ENCODE measurements at places on chromosomes 1 and 21.
A peak's percentile ranks its signal among the peaks of the same experiment; 100 is the strongest.

DNA sequence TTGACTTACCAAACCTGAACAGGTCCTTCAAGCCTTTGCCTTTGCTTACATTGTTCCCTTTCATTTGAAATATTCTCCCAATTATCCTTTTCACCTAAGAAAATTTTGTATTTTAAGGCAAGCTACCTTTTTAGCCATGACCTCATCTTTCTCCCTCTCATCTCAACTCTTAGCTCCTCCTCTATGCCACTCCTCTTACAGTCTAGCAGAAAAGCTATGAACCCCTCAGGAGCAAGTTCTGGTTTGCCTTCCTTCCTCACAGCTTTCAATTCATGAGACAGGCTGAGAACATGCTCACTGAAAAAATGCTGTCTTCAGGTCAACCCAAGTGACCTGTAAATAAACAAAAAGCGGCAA, 8.3 kb upstream of the MUTYH start:
- DNase-seq = no peak

DNA sequence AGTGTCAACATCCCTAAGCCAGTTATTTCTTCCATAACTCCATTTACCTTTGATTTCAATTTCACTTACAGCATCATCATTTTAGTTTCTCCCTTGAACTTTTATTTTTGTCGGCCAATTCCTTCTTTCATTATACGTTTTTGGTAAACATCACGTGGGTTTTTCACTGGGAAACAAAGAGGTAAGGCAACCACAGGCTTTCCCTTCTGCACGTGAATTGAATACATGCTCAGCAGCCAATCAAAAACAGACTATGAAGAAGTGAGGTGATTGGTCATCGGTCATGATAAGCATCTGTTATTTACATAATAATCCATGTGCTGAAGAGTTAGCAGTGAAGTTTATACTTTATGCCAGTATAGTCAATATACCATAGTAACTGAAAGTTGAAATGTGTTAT, 98.7 kb downstream of the NCAM2 start:
- DNase-seq = peak; percentile 85

DNA sequence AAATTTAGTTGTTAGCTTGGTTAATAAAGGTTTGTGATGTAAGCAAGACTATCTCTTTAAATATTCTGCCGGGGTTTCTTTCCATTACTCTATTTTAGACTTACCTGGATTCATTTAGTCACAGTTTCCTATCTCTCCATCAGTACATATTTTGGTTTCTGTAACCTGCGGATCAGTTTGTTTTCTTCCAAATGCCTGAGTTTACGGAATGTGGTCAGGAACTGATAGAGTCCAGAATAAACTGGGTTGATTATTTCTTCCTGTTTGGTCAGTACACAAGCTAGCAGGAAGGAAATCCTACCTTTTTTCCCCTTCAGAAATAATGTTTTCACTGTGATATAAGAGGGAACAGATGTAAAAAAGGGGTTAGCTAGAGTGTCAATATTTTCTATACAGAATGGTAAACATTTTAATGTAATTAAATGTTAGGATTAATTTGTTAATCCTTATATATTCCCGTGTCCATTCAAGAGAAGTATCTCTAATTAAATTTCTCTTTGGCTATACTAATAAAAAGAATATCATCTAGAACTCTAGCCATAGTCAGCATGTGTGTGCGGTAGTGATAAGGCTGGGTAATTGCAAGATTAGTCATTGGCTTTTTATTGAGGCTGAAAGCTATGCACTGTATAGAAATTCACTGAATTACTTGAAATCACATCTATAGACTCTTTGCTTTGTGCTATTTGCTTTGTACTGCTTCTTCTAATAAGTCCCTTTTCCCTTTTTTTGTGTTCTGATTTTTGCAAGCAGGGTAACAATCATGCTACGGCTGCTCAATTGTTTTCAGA, 144.7 kb upstream of the ADGRL4 start:
- DNase-seq = no peak

DNA sequence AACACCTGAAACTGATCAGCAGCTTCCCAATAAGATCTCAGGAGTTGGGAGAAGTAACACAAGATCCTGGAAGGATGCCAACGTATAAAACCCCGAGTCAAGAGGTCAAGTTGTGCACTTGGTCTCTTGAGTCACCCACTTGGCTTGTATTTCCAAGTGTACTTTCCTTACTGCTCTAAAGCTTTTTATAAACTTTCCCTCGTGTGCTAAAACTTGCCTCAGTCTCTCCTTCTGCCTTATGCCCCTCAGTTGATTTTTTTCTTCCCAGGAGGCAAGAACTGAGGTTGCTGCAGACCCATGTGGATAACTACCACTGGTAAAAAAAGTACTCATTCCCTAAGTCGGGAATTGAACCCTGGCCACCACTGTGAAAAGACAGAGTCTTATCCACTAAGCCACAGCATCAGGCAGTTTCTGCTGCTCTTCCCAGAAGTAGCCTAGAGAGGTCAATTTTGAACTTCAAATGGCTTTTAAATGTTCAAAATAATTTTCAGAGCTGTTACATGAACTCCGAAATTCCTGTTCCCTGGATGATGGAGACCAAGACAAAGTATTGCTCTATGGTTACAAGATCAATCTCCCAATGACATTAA, 28.9 kb downstream of the ITLN2 start:
- no peak for DNase-seq

DNA sequence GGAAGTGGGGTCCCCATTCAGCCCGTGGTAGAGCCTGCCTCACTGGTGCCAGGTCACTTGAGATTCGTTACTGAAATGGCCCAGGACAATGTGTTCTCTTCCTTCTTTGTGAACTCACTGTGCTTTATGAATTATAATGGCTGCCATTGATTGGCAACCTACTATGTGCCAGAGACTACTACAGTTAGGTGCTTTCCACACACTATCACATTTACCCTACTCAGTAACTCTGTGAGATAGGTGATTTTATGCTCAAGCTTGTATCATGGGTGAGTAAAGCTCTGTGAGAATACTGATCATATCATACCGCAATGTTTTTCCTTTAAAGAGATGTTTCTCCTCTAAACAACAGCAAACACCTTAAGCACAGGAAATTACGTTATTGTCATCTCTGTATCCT, 225.9 kb downstream of the SMYD3 start:
- DNase-seq = no peak

GRCh38 chr21:35508139-35508888, 459.2 kb upstream of the RUNX1 start:
- peak; percentile 83 for DNase-seq

DNA sequence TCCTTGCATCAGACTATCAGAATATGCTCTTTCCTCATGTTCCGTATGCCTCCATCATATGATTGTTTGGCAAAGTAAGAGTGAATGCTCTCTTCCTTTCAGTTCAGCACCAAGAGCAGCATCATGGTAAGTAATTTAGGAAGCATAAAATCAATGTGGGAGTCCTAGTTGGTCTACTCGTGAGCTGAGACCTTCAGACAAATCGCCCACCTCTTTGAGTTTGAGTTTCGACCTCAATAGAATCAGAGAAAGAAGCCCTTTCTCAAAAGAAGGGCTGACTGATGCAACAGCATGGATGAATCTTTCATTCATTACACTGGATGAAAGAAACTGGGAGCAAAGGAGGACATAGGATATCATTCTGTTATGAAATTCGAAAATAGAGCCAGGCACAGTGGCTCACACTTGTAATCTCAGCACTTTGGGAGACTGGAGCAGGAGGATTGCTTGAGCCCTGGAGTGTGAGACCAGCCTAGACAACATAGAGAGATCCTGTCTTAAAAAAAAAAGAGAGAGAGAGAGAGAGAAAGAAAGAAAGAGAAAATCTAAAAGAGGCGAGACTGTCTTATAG, 112.5 kb downstream of the ZC3H11B start:
- no peak for DNase-seq

DNA sequence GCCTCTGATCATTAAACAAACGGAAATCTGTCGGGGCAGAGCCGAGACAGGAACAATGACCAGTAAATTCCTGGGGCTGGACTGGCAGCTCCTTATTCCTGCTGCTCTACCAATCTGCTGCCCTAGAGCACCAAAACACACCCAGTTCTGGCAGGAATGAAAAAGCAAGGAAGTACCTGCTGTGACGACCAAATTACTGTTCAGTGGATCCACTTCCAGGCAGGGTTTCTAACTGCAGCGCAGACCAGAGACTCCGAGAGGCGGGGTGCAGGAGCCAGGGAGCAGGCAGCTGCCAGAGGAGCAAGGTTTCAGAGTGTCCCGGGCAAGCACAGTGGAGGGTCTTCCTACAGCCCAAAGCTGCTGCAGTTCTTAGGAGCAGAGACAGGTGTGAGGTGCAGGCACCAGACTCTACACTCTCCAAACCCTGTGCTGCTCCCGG, 32.4 kb downstream of the KANK4 start:
- DNase-seq = no peak

DNA sequence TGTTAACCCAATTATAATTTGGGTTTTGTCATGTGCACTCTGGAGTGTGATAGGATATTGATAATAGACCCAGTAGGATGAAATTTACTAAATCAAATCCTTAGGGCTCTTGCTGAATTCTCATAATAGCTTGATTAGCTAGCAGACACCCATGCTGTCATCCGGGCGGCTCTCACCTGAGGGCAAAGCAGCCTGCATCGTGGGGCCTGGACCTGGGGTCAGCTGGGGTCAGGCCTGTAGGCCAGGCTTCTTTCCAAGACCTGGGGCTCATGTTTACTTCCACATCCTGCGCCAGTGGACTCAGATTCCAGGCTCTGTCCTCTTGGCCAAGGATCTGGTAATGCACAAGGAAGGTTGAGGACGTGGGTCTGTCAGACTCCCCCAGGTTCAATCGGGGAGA, 486.3 kb downstream of the NPHP4 start:
- no peak for DNase-seq

- no peak for DNase-seq
Measured at GRCh38 chr21:32340863-32341848, 42.5 kb downstream of the MRAP start.

- peak; percentile 14 for DNase-seq
Measured at GRCh38 chr1:223845037-223845809, 524 bp downstream of the TP53BP2 start.

GRCh38 chr1:26705788-26706311, 10.0 kb downstream of the ARID1A start:
- peak; percentile 72 for DNase-seq

DNA sequence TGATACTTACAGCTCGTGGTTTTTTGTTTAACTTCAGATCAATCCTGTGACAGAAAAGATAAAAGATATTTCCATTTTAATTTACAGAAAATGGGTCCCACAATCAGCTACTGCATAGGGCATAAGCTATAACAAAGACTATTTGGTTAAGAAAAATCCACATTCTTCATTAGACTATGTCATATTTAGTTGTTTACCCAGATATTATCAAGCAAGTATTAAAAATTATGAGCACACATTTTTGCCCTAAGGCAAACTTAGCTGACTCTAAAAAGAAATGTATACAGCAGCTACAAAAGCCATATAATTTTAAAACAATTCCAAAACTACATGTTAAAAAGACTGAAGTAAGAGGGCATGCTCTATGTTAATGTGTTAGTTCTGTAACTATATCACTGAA, 18.7 kb downstream of the MEAF6 start:
- no peak for DNase-seq

DNA sequence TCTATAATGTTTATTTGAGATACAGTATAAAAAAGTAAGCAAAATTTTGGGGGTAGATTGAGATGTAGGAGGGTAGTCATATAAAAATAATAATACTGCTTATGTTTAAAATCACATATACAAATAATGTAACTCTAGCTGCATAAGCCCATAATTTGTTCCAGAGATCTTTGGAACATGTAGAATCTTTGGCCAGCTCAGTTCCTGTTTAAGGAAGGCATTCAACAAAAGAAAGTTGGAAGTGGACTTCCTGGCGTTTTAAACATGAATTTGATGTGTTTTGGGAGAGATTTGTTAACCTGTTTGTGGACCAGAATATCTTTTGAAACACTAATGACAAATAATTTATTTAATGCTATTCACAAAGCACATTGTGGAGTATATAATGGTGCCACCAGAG, 27.7 kb downstream of the GIPC2 start:
- DNase-seq = no peak

DNA sequence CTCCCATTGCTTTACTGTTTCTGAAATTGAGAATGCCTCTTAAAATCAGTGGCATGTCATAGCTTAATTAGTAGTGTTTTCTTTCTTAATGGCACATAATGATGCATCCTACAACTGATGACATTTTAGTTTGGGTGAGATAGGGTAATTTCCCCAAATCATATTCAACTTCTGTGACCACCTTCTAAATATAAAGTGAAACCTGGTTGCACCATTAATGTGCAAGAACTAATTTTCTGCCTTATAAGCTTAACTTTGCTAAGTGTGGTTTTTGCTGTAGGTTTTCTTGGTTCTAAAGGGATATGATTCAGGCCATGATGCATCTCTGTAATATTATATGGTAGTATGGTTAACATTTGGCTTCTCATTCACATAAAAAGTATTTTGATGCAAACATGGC, 8.9 kb downstream of the POGK start:
- no peak for DNase-seq

- no peak for DNase-seq
Measured at GRCh38 chr1:160256396-160257046, 5.8 kb downstream of the DCAF8 start.

GRCh38 chr21:34046917-34047316, 26.5 kb upstream of the MRPS6 start:
- no peak for DNase-seq

DNA sequence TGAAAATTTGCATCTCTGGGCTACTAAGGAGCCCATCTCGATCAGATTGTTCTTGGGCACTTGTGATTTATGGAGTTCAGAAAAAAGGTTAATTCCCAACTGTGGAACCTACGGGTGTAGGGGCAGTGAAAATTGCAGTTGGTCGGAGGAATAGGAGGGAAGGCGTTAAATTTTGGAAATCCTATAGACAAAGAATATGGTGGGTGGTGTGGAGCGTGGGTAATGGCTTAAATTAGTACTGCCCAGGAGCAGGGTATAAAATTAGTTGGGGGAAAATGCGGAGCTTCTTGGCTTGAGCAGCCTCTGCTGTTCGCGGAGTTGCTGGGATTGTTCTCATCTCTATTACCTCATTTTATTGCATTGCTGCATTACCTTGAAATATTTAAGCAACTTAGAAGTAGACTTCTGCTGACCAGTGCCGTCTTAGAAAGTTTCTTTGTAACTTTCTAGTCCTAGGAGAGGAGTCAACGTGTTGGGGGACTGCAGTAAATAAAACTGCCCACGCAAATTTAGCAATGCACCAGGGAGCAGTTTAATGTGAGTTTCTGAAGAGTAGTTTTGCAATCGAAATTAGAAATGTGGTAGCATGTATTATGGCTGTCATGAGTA, 514 bp downstream of the S1PR1 start:
- peak; percentile 16 for DNase-seq

DNA sequence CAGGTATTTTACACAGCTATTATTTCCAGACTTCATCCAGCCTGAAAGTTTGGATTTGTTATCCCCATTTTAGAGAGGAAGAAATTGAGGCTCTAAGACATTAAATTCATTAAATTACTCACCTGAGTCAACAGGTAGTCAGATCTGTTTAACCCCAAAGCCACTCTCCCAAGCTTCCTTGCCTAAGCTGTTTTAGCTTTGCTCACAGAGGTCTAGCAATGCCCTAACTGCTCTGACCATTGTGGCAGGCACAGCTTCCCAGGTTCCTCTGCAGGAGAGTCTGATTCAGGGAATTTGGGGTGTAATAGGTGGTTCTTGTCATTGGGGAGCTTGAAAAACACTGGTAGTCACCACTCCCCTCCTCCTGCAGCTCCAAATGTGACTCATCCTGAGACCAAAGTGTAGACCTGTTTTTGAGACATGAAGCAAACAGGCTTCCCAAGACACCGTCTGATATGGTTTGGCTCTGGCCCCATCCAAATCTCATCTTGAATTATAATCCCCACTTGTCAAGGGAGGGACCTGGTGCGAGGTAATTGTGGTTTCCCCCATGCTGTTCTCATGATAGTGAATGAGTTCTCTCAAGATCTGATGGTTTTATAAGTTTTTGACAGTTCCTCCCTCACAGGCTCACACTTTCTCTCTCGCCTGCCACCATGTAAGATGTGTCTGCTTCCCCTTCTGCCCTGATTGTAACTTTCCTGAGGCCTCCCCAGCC, 142.8 kb upstream of the DNAH14 start:
- DNase-seq = no peak
